ENCODE measurements at places on chromosomes 1 and 21.

DNA sequence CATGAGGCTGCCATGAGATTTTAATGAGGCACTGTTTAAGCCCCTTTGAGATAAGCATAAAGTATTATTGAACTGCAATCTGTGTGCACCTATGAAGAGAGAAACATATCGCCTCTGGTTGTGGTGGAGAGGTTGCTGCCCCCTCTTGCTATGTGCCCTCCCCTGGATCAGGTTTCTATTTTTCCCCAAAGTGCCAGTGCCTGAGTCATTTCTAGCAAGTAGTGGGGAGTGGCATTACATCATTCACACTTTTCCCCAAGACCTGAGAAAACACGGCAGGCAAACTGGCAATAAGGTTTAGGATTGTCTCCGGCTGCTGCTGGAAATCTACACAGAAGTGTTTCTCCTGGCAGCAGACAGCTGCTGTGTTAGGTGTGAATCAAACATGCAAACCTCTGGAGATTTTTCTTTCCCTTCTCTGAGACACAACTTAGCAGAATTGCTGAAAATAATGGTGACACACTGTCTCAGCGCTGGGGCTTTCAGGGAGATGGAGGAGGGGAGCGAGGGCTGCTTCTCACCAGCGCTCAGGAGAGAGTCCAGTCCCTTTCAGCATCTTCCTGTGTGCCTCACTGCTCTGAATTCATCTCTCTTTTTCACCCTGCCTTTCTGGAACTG, 13.7 kb upstream of the RGS16 start:
- no peak for DNase-seq

DNA sequence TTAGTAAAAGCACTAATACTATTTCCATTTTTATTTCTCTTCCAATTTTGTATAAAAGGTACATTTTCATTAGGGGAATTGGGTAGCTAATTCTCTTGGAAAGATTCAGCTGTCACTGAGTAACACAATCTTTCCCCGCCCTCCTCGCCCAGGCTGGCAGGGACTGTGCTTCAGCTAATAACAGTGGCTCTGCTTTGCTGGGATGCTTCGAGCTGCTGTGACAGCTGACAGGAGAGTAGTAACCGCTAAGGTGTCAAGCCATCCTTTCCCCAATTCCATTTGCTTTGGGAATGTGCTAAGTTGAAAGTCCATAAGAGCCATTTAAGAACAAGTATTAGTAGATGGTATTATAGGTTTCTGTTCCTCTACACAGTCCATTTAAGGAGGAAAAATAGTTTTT, 106.7 kb upstream of the NRIP1 start:
- DNase-seq = no peak

DNA sequence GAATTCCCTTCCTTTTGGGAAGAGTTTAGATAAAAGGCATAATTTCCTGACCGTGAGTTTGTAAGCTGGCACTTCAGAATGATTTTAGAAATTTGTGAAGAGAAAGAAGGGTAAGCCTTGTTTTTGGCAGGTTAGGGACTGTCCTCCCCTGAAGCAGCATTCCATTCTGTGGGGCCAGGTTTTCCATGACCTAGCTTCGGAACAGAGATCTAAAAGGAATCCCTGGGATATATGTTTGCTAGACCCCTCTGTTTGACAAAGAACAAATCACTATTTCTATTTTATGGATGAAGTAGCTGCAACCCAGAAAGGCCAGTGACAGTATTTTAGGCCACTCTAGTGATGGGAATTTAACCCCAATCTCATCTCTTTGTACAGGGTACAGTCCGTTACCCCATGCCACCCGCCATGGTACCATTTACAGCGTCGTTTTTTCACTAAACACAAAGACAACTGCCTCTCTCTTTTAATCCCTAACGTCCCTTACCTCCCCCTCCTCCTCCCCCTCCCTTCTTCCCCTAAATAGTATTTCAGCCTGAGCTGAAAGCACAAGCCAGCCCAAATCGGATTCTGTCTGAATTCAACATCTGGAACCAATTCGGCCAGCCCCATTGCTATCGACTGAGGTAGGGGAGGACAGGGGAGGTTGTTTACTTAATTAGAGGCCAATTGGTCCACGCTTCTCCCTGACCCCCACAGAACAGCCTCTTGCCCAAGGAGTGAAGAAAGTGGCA, 23.4 kb upstream of the IKBKE start:
- DNase-seq = no peak

DNA sequence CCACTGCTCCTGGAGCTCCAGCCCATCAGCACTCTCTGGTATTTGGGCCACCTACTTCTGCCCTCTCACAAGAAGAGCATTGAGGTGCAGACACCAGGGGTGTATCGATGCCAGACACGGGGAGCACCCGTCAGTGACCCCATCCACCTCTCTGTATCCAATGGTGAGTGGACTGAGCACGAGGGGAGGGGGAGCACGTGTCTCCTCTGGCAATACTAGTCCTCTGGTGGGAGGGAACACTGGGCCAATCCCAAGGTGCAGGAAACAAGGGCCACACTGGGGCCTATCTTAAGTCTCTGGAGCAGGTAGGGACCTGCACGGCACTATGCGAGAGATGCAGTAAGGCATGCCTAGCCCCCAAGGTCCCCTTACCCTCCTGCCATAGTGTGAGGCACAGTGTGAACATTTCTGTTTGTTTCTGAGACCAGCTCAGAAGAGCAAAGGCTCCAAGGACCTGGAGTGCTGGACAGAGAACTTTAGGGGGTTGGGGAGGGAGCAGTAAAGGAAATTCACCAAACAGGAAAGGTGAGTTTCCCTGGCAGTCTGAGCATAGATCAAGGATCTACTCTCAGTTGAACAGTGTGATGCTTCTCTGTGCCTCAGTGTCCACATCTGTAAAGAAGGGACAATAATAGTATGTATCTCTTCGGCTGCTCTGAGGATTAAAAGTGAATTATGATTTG, 2.3 kb downstream of the FCRLB start:
- no peak for DNase-seq

- no peak for DNase-seq
These were observed 11.4 kb downstream of the SMYD2 start for GRCh38 chr1:214292322-214292721.

DNA sequence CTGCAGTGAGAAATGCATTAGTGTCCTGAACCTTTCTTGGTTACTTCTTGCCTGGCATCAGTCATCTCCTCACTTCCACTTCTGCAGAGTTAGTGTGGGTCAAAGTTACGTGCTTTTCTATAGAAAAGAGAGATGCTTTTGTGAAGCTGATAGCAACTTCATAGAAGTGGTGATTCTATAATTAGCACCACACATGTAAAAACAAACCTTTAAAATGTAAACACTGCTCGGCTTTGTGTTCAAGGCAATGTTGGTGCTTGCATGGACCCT, 57.3 kb downstream of the MRPS6 start:
- no peak for DNase-seq

GRCh38 chr21:41761211-41761933, 5.5 kb downstream of the RIPK4 start:
- DNase-seq = peak; percentile 23

GRCh38 chr21:33750017-33750416, 107.7 kb downstream of the ITSN1 start:
- no peak for DNase-seq

- no peak for DNase-seq
These were observed 29.2 kb downstream of the EYA3 start for GRCh38 chr1:28058971-28059878.

- DNase-seq = no peak
These were observed 78.2 kb upstream of the RALGPS2 start for GRCh38 chr1:178646821-178647220.

DNA sequence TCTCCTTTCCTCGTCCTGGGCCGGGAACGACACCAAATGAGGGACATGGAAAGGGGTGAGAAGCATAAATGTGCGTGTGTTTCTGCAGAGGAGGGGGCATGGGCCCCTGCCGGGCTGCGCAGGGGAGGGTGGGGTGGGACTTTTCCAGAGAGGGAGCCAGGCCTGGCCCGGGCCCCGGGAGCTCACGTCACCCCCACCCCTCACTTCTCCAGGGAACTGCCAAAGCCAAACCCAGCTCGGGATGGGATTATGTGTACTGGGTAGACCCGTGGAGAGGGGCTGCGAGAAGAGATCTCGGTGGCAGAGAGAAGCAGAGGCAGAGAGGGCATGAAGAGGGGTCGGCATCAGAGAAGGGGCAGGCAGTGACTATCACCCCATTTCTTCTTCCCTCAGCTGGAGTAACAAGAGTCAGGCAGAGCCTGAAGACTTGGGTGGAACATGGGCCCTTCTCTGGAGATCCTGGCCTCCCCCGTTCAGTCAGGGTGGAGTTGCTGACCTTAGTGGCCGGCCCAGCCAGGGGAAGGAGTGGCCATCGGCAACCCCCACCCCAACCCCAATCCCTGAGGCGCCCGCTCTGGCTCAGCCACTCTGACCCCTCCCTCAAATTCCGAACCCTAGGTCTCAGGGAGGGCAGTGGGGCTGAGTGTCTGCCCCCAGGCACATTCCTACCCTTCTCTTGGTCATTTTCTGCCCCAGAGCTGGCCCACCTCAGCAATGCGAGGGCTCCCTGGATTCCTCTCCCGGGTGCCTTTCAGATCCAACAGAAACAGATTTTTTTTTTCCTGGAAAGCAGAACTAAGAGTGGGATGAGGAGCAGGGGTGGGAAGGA, 1.2 kb downstream of the ADAMTSL4 start:
- DNase-seq = no peak

DNA sequence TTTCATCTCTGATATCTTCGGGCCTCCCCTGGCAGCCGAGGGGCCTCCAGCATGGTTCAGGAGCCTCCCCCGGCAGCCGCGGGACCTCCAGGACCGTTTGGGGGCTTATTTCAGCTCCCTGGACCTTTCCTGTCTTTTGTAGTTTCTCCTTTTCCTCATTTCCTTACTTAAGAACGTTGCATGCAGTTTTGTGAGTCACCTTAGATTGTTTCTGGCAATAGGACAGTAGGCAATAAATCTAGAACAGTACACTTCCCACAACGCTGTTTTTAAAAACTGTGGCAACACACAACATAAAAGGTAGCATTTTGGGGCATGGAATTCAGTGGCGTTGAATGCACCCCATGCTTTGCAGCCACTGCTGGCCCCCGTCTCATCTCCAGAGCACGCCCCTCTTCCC, 24.4 kb downstream of the FAAP20 start:
- DNase-seq = no peak

DNA sequence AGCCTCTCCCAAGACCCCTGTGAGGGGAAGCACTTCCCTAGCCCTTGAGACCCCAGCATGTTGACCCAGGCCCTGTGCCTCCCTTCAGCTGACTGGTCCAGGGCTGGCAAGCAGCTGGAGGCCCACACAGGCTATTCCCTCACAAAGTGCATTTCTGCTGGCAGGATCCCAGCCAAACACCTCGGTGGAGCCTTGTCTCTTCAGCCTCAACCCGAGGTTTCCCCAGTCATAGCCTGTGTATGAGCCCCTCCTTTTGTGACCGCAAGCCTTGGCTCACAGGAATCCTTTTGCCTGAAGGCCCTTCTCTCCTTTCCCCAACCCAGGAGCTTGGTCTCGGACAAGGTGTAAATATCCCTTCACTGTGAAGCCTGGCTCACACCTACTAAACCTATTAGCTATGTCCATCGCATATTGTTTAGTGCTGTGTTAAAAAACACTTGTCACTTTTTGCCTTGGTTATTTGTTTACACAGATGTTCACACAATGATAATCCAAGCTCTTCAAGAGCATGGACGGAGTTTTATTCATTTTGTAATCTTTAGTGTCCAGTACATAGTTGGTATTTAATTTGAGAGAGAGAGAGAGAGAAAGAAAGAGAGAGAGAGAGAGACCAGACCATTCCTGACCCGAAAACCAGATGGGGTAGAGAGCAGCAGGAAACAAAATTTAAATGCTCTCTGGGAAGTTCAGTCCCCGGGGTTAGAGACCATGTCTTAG, 8.5 kb upstream of the CD247 start:
- DNase-seq = no peak

GRCh38 chr1:203586496-203587081, 40.0 kb upstream of the ATP2B4 start:
- DNase-seq = no peak

GRCh38 chr1:109114342-109114674, 393 bp downstream of the ELAPOR1 start:
- no peak for DNase-seq

DNA sequence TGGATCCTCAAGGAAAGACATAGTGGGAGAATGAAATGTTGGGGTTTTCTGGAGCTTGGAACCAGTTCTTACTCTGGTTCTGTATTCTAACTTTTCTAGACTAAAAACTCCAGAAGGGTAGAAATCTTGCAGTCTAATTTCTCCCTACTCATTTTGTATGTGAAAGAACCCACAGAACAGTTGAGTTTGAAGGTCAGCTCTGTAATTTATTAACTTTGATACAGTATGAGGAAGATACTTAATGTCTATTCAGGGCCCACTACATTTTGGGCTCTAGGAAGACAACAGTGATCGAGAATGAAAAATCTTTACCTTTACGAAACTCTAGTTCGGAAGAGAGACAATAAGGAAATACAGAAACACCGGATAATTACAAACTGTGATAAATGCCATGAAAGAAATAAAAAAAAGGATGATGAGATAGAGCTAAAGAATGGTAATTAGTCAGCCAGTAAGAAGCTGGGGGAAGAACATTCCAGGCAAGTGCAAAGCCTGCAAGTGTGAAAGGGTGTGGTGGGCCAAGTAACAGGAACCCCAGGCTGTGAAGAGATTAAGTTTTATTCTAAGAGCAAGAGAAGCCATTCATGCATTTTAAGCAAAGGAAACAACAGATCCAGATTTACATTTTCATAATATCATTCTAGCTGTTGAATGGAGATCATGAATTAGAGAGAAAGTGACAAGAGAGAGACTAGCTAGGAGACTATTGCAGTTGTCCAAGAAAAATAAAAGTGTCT, 159.9 kb upstream of the HMCN1 start:
- no peak for DNase-seq

DNA sequence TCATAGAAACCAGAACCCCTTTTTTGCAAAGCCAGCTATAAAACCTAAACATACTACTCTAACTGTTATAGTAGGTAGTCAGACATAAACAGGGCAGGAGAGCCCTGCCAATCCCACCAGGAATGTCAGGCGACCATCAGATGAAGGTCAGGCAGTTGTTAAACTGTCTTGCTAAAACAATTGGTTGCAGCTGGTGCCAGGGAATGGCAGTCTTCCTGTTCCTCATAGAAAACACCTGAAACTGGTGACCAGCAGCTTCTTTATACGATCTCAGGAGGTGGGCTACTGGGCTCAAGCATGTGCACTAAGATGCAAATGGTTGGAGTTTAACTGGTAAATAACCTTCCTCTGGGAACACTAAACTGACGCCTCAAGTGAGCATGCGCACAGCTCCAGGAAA, 224.1 kb downstream of the COL11A1 start:
- no peak for DNase-seq

DNA sequence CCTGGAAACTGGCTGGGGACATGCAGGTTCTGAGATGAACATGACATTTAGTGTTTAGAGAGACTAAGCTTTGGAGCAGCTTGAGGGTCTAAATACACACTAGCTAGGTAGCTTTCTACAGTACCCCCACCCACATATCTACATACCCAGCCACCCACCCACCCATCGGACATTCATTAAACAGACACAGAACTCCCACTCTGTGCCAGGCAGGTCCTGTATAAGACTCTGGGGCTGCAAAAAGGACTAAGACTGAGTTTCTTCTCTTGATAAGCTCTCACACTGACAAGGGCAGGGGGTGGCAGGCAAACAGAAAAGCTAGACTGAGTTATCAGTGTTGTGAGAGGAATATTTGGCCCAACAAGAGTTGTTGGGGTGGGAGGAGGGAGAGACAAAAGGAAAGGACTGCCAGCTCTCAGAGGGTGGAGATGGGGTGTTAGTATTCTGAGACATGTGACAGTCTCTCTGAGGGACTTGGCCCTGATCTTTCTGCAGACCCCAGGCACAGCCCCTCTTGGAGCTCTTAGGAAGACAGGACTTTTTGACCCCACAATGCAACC, 6.8 kb downstream of the MAP7D1 start:
- no peak for DNase-seq

- no peak for DNase-seq
These were observed 4.2 kb upstream of the ECE1 start for GRCh38 chr1:21294266-21294989.

- no peak for DNase-seq
These were observed 113.7 kb downstream of the RUNX1 start for GRCh38 chr21:34935452-34935851.
